HuH-7.5 (cell line): ENCODE measurements at places on chromosomes 11 and 22.

DNA sequence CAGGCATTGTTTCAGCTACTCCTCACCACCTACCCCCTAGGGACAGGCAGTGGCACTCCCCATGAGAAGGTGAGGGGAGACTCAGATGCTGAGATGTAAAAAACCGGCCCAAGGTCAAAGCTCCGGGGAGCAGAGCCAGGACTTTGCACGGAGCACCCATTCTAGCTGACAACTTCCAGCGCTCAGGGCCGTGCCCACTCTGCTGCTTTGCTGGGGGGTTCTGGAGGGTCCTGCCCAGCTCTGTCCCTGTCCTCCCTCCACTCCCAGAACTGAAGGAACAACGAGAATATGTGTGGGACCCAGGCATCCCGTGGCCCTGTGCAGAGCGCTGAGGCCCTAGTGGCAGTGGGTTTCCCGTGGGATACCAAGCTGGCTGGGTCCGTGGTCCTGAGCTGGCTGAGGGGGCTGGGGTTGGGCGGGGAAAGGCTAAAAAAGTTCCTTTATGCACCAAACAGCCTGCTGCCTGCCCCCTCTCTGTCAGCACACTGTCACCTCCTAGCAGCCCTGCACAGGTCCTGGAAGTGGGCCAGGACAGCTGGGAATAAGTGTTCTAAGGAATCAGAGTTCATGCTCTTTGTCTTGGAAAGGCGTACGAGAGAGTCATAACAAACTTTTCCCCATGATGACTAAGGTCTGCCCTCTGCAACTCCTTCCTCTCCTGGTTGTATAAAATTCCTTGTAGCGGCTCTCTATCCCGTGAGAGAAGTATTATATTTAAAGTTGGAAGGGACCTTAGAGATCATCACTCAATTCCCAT is 1.9 kb downstream of the MS4A10 start:
- DNase-seq, result no peak

DNA sequence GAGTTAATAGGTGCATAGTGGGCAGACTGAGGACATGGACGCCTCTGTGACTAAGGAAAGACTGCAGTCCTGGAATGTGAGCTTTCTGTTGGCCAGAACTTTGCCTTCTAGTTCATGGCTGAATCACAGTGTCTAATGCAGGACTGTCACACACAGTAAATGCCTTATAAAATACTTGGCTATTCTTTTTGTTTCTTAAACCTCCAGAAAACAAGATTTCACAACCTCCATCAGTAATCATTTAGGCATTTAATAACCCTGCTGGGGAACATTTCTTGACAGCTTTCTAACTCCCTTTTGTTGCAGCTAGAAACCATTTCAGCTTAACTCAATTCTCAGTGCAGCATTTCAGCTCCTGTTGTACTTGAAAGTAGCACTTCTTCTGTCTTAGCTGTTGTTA is 335.8 kb upstream of the DDI1 start:
- no peak for DNase-seq

DNA sequence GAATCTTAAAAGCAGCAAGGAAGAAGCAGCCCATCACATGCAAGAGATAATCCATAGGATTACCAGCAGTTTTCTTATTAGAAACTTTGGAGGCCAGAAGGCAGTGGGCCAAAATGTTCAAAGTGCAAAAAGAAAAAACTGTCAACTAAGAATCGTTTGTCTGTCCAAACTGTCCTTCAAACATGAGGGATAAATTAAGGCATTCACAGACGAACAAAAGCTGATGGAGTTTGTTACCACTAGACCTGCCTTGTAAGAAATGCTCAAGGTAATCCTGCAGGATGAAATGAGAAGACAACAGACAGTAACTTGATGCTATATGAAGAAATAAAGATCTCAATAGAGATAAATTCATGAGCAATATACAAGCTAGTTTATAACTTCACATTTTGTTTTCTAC is 150.4 kb downstream of the WNT7B start:
- no peak for DNase-seq

GRCh38 chr22:20011123-20011992 is 5.3 kb downstream of the ARVCF start:
- no peak for DNase-seq

- DNase-seq, result no peak
Observed at GRCh38 chr11:1030556-1030955, 6.0 kb downstream of the MUC6 start.

DNA sequence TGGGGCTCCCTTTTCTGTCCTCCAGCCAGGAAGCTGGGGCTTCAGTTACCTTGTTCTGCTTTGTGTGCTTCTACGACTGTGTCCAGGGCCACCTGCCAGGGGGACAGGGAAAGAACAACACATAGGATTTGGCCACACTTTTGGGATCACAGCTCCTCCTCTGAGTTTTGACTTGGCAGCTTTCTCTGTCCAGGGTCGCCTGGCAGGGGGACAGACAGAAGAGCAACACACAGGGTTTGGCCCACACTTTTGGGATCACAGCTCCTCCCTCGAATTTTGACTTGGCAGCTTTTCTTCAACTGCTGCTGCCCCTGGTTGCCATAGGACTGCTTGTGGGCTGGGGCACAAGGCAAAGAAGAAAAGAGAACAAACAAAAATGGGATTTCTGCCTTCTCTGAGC is 19.1 kb downstream of the INCENP start:
- DNase-seq, result no peak

GRCh38 chr11:9038541-9038940 is 34.7 kb upstream of the NRIP3 start:
- DNase-seq, result no peak

DNA sequence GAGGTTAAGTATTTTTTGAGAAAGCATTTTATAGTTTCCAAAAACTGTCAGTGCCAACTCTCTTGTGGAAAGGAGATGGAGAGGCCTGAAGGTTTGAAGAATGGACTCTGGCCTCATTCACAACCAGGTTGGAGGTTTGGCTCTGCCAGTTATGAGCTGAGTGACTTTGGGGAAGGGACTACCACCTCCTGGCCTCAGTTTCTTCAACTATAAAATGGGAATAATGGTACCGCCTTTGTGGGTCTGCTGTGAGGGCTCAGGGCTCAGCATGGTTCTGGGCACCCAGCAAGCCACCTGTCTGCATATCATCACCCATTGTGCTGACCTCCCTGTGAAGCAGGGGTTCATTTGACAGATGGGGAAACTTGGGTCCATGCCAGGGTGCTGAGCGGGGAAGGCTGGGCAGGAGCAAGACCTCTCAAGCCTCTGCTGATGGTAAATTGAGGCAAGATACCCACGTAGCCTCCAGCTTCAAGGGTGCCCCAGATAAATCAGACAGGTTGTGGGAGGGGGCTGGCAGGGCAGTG is 3.5 kb upstream of the LIF start:
- DNase-seq, result no peak

GRCh38 chr22:48057116-48057835 is 1294.8 kb downstream of the TBC1D22A start:
- DNase-seq, result no peak

- DNase-seq, result no peak
Observed at GRCh38 chr11:79019975-79020374, 420.9 kb downstream of the TENM4 start.
